ENCODE measurements at places on chromosomes 7 and 10.
A peak's percentile ranks its signal among the peaks of the same experiment; 100 is the strongest.

- no peak for DNase-seq
Measured at GRCh38 chr7:109131141-109131540, 561.5 kb downstream of the DNAJB9 start.

DNA sequence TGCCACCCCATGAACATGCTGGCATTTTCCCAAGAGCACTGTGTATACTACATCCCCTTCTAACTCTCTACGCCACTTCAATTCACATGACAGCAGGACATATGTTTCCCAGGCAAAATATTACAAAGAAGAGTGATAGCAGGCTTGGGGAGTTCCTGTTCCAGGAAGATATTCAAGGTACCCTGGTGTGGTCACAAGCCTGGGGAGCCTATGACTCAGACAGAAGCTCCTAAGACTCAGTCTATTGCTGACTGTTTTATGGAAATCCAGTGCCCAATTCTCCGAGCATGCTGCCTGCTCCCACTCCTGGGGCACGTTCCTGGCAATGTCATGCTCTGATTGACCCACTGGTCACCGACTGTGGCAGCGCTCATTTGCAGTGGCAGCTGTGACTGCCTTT is 23.5 kb upstream of the ABLIM1 start:
- DNase-seq, result no peak

- no peak for DNase-seq
Measured at GRCh38 chr10:119705434-119705831, 20.4 kb upstream of the INPP5F start.

- DNase-seq, result no peak
Measured at GRCh38 chr7:151447312-151447711, 7.4 kb upstream of the CRYGN start.

DNA sequence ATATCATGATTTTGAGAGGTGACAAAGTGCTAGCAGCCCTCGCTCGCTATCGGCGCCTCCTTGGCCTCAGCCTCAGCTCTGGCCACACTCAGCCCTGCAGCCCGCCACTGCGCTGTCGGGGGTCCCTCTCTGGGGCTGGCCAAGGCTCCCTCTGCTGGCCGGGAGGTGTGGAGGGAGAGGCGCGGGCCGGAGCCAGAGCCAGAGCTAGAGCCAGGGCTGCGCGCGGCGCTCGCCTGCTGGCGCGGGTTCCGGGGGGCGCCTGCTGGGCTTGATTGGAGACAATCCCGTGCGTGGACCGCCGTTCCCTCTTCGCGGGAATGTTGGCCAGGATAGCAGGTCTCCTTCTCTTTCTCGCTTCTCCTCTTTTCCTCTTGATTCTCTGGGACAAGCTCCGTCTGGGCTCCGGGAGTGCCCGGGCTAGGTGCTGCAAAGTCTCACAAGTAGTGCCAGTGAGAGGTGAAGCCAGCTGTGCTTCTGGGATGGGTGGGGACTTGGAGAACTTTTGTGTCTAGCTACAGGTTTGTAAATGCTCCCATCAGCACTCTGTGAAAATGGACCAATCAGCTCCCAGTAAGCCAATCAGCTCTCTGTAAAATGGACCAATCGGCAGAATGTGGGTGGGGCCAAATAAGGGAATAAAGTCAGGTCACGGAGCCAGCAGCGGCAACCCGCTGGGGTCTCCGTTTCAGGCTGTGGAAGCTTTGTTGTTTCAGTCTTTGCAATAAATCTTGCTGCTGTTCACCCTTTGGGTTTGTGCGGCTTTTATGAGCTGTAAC is 43.4 kb upstream of the ELMO1 start:
- no peak for DNase-seq

DNA sequence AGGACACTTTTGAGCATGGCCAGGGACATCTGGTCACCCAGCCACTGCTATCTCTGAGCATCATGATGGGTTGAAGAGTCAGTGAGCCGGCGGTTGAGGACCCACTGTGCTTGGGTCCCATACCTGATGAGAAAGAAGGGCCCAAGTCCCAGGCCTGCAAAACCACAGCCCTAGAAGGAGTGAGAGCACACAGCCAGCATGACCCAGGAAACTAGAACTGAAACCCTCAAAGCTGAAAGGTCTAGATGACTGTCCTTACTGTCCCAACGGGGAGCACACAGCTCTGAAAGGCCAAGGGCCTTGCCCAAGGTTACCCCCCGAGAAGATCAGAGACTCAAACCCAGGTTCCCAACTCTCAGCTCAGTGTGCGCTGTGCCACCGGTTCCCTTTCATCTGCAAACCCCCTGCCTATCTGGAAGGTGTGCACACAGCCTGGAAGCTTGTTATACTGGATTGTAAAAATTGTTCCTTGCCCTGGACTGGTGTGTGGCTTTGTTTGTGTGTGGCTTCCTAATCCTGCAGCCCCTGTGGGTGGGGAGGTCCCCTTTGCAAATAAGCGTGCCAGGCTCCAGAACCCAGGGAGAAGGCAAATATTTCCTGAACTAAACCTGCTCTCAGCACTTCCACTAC is 22.6 kb upstream of the PSAP start:
- DNase-seq, result no peak

- DNase-seq, result peak; percentile 17
Measured at GRCh38 chr10:112307358-112308124, 24.3 kb downstream of the TECTB start.

DNA sequence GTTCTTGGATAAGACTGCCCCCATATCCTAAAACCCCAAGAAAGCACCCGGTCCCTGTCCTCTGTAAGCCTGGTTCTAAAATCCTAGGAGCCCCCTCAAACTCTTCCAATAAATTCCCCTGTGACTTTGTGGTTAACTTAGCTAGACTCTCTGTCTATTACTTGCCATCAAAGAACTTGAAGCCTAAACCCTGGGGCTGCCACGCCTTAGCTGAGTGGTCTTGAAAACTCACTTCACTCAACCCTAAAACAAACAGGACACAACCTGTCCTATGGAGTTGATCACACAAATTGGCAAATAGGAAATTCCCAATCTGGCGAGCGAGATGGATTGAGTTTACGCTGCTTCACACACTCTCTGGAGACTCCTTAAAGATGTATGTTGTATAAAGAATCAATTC is 191.4 kb upstream of the SVIL start:
- DNase-seq, result no peak

GRCh38 chr10:103276896-103277712 is at the start of gene INA:
INA (plus strand) TSS chr10:103277138; CDS start chr10:103277212, 74 bp downstream.
- no peak for DNase-seq

DNA sequence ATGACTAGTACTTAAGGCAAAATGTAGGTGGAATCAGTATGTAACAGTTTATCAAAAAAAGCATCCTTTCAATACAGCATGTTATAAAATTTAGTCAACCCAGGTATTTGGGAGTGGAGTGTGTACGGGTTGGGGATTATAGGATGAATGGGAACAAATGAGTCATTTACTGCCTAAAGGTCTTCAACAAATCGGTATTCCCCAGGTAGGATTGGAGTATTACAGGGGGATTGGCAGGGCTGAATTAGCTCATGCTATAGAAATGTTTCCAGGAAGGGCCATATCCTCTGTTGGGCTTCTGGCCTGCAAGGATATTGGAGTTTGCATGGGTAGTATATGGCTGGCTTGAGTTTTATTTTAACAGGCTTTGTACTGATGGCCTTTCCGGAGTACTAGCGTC is 723.7 kb downstream of the SORCS1 start:
- no peak for DNase-seq

- no peak for DNase-seq
Measured at GRCh38 chr7:94041529-94041928, 37.4 kb upstream of the BET1 start.

GRCh38 chr10:30463944-30464451 is 30.0 kb downstream of the MAP3K8 start:
- DNase-seq, result no peak

DNA sequence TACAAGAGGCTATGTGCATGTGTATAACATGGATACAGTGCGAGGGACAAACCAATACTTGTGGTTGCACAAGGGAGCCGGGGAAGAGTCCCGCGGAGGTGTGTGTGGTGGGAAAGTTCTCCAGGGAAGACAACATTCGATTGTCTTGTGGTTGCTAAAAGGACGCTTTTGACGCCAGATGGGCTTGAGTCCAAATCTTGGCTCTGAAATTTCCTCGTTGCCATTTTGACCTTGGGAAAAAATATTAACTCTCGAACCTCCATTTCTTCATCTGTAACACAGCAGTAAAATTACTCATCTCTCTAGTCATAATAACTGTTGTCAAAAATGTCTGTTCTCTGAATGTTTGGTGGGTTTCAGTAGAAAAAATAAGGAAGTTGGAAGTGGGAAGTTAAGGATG is 16.5 kb downstream of the PLXDC2 start:
- no peak for DNase-seq
